ENCODE measurements at places on chromosomes 16 and 17.
A peak's percentile ranks its signal among the peaks of the same experiment; 100 is the strongest.

GRCh38 chr17:29807520-29808361, 122.3 kb downstream of the SSH2 start:
- DNase-seq, result peak; percentile 63

DNA sequence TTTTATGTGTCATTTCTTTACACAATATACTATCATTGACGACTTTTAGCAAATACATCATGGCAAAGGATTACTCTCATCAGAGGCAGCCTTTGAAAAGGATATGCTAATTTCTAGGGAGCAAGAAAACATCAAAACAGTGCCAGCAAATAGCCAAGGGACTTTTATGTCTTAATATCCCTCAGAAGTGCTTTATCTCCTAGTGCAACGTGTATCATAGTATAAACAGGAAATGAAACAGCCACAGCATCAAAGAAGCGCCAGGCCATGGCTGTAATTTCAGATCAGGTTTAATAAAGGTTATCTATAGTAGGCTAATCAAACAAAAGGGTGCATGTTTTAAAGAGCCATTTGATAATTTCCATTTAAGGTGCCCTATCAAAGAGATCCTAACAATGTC, 159.9 kb downstream of the AXIN2 start:
- no peak for DNase-seq

DNA sequence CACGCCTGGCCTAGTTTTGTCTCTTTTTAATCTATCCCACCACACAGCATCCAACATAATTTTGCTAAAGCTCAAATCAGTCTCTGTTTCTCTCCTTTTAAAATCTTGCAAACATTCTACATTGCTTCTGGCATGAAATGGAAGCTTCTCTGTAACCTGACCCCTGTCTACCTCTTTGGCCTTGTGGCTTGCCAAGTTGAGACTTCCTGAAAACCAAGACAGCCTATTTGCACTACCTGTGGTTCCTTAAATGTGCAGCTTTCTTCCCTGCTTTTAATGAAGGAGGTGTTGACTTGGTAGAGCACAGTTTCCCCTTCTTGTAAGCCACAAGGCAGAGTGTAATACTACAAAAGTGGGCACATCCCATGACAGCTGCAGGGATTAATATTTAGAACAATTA, 6.0 kb upstream of the CCL3 start:
- DNase-seq, result no peak

DNA sequence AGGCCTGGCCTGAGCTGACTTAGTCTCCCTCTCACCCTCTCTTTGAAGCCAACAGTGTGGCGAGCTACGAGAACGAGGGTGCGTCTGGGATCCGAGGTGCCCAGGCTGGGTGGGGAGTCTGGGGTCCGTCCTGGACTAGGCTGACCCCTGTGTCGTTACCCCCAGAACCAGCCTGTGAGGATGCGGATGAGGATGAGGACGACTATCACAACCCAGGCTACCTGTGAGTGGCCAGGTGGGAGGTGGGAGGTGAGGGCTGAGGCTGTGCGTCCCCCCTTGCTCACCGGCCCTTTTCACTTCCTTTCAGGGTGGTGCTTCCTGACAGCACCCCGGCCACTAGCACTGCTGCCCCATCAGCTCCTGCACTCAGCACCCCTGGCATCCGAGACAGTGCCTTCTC, 1.6 kb downstream of the LAT start:
- DNase-seq, result no peak

DNA sequence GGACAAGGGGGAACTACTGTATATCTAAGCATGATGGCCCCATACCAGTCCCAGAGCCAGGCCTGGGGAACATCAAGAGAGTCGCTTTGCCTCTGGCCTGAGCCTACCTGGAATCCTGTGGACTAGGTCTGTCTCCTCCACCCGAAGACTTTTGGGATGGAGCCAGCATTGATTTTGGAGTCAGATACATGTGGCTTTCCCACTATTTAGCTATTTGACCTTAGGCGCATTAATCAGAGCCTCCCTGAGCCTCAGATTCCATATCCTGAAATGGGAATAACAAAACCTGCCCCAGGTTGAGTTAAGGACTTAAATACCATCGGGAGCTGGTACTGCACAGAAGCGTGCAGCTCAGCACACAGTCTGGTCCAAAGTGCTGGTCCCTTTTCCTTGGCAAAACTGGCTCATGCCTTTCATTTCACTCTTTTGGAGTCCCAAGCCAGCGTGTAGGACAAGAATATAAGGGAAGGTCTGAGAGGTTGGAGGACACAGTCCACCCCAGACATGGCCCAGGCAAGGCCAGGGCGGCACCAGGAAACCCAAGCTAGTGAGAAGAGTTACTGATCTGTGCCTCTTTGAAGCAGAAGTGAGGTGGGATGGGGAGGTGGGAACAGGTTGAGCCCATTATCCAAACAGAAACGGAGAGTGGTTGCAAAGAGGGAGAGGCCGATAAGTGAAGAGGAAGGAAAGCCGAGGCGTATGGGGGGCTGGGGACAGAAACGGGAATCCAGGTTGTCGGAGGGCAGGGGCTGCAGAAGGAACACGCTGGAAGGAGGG, 986 bp downstream of the FA2H start:
- no peak for DNase-seq

DNA sequence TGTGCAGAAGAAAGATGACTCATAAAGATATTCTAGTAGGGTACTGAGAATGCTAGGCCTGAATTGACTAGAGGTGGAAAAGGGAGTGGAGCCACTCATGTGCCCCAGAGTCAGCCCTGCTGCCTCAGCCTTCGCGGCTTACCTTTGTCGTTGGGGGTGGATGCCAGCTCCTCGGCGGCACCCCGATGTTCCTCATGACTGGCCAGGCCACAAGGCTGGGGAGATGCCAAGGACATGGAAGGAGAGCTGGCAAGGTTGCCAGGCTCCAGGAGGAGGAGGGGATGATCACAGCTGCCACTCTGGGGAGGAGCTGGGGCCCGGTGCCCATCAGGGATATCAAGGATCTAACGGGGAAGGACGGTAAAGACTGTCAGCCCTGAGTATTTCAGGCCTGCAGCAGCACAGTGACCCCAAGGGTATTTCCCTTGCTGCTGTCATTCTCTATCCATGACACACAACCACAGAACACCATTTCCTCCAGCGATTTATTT, 9.7 kb upstream of the SLC35B1 start:
- DNase-seq, result no peak

- DNase-seq, result peak; percentile 51
Measured at GRCh38 chr17:19533718-19534561, at the start of gene SLC47A1. TSS of gene SLC47A1 (plus strand) at chr17:19533854. CDS start at chr17:19533940, 86 bp downstream.

GRCh38 chr17:44004077-44004760, at the start of gene NAGS:
TSS of gene NAGS (plus strand) at chr17:44004622. CDS start at chr17:44004664, 42 bp downstream.
- DNase-seq, result no peak

DNA sequence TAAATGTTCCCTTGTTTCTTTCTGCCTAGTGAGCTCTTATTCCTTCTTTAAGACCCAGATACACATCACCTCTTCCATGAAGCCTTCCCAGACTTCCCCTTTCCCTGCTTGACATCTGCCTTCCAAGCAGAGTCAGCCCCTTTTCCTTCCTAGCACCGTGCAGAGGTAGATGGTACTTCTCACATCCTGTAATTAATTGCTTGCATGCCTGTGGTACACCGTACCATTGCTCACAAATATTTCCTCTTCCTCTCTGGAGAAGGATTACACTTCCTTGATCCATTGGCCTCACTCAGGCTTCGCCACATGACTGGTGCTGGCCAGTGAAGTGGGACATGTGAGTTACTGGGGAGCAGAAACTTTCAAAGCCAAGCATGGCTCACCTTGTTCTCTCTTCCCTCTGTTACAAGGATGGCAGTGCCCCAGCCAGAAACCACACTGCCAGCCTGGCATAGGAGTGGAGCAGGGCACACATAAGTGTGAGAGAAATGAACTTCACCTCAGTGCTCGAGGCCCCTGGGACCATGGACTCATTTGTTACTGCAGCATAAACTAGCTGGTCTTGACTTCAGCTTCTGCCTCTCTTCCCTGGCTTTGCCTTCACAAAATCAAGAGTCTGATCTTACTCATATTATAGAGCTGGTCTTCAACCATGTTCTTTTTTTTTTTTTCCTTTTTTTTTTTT, 44.0 kb downstream of the SOST start:
- DNase-seq, result no peak

GRCh38 chr16:81524382-81524781, 79.8 kb downstream of the CMIP start:
- no peak for DNase-seq

DNA sequence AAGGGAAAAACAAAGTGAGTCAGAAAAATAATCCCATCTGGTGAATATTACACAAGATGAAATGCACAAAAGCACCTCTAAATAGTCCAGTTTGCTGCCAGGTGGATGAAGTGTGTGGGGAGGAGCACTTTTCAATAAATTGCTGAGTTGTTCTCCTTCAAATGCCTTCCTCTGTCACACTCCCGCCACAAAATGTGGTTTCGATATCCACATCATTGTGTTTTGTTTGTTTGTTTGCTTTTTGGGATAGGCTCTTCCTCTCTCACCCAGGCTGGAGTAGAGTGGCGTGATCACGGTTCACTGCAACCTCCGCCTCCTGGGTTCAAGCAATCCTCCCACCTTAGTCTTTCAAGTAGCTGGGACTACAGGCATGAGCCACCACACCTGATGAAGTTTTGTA, 24.6 kb upstream of the SHISA9 start:
- no peak for DNase-seq

GRCh38 chr16:57810197-57811031, 8.1 kb upstream of the KIFC3 start:
- DNase-seq, result peak; percentile 34

GRCh38 chr17:78803186-78803845, 21.2 kb upstream of the CYTH1 start:
- DNase-seq, result no peak

GRCh38 chr17:78488867-78489634, 88.1 kb downstream of the DNAH17 start:
- no peak for DNase-seq

DNA sequence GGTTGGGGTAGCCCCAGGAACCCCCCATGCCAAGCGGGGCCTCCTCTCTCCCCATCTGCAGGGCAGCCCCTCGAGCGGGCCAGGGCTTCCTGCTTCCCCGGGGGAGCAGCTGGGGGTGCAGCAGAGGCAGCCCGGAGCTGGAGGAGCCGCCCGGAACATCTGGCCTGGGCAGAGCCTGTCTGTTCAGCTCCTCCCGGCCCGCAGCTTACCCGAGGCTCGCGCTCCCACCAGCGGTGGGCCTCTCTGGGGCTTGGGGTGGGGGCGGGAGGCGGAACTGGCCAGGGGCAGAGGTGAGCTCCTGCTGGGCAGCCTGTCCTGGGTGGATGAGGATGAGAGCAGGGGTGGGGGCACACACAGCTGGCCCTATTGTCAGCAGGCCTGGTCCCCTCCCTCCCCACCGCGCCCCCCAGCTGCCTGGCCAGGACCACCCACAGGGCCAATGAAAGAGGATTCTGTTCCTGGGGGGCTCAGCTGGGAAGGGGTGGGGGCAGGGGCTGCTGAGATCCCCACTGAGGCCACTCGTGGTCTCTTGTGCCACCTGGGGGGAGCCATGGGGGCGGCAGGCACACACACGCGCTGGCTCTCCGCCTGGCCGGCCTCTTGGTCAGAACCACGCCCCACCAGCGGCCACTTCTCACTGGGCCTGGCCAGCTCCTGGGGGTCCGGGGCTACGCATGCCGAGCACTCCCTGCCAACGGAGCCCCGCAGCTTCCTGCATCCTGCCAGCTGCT, 34.7 kb downstream of the BAHCC1 start:
- no peak for DNase-seq

GRCh38 chr16:85451641-85452363, 161.3 kb upstream of the GSE1 start:
- DNase-seq, result no peak

GRCh38 chr16:23107117-23107516, 42.1 kb downstream of the USP31 start:
- DNase-seq, result no peak

GRCh38 chr16:47854737-47855136, 301.1 kb downstream of the ABCC12 start:
- no peak for DNase-seq

DNA sequence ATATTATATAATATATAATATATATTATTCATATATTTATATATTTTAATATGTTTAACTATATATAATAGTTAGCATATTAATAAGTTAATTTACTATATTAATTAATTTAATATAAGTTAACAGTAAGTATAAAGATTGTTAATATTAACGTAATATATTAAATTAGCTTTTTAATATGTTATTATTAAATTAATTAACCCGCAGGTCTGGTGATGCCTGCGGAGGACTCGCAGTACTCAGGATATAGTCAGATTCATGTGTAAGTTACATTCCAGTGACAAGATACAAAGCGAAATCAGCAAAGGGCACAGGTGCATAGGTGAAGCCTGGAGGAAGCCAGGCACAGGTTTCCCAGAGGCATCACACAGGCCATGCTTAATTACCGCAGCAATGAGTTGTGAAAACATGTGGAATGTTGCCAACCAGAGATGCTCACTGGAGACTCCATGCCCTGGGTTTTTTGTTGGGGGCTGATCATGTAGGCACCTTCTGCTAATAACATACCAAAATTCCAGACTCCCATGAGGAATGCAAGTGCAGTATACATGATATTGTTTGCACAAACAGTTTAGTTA, 130.4 kb upstream of the MPHOSPH6 start:
- DNase-seq, result no peak

DNA sequence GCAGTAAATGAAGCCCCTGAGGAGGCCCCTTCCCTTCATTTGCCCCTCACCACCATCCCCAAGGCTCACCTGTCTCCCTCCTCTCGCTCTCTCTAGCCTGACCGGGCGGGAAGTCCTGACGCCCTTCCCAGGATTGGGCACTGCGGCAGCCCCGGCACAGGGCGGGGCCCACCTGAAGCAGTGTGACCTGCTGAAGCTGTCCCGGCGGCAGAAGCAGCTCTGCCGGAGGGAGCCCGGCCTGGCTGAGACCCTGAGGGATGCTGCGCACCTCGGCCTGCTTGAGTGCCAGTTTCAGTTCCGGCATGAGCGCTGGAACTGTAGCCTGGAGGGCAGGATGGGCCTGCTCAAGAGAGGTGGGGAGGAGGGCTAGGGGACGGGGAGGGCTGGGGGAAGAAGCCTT, 21.0 kb downstream of the WNT9B start:
- DNase-seq, result no peak

- no peak for DNase-seq
Measured at GRCh38 chr17:63407741-63408330, 38.3 kb downstream of the CYB561 start.

- DNase-seq, result no peak
Measured at GRCh38 chr17:77266891-77267341, 126.1 kb downstream of the SEC14L1 start.

DNA sequence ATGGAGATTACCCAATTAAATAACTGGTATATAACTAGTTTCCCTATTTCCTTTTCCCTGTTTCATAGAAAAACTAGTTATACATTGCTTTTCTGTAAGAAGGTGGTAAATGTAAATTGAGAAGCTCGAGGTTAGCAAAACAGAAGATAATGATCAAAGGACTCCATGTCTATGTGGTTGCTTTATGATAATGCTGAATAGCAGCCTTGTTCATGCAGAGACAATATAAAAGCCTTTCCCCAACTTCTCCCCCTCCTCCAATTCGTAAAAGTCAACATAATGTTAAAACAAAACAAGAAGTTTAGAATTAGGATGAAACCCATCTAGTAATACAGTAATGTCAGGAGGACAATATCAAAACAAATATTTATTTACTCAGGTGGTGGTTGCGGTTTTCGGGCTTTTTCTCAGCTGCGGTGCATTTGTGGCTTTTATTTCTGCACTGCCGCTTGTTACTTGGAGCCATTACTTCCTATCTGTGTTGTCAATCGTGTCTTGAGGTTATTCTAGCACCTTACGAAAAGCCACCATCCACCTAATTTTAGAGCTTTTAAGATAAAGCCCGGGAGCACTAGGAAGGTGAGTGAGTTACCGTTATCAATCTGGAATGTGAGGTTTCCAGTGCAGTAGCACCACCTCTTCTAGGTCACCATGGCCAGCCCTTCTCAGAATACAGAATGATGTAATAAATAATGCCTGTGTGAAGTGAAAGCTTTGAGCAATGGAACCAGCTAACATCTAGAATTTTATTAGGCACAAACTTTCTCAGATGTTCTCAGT, 297.5 kb downstream of the CDH13 start:
- DNase-seq, result no peak

Measured in dorsolateral prefrontal cortex (tissue), 122 donors.